ENCODE measurements at places on chromosomes 6 and 20.

- no peak for DNase-seq
Observed at GRCh38 chr20:39705032-39705431, 742.9 kb downstream of the DHX35 start.

DNA sequence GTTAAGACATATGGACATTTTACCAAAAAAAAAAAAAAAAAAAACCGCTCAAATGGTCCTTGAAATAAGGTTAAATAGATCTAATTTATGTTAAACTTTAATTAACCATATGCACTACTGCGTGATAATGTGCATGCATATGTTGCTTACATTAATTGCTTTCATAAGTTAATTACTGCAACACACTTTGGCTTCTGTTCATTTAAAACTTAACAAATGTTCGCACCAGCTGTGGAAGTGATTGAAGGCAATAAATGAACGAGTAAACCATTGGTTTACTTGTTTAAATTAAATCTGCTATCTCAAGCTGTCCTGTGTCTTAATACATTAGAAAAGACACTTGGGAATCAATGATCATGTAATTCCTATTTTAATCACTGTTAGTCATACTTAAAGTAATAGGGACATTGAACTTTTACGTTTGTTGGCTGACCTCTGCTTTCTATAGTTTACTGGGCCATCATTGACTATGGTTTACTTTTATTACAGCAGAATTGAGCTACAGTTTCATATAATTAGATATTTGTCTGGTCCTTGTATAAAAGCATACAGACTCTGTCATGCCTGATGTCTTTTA lies 294.7 kb downstream of the KHDC1L start:
- no peak for DNase-seq

- DNase-seq, result no peak
Observed at GRCh38 chr6:25025919-25026301, 90.2 kb upstream of the RIPOR2 start.

GRCh38 chr20:4813863-4814695 lies 92.4 kb downstream of the PRND start:
- peak; percentile 88 for DNase-seq

GRCh38 chr20:34570859-34571306 lies 12.4 kb downstream of the MAP1LC3A start:
- no peak for DNase-seq

GRCh38 chr20:19495905-19496703 lies 262.0 kb upstream of the RIN2 start:
- no peak for DNase-seq

DNA sequence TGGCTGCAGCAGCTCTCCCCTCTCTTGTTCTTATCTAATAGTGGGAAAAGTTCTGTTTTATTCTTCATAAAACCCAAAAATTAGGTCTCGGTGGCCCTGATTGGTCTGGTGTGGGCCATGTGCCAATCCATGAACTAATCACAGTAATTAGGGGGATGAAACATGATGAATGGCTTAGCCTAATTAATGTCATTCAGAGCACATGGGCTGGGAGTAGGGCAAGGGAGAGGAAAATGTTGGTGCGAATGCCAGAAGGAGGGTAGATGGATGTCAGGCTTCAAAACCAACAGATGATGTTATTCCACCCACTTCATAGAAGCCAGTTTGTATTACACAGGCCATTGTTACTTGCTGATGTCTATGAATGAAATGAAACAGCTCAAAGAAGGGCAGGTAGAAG lies 46.5 kb downstream of the PLEKHG1 start:
- no peak for DNase-seq

GRCh38 chr6:132458887-132459604 lies 53.9 kb downstream of the STX7 start:
- DNase-seq, result no peak

GRCh38 chr20:32789896-32790750 lies 27.9 kb downstream of the DNMT3B start:
- DNase-seq, result peak; percentile 57

DNA sequence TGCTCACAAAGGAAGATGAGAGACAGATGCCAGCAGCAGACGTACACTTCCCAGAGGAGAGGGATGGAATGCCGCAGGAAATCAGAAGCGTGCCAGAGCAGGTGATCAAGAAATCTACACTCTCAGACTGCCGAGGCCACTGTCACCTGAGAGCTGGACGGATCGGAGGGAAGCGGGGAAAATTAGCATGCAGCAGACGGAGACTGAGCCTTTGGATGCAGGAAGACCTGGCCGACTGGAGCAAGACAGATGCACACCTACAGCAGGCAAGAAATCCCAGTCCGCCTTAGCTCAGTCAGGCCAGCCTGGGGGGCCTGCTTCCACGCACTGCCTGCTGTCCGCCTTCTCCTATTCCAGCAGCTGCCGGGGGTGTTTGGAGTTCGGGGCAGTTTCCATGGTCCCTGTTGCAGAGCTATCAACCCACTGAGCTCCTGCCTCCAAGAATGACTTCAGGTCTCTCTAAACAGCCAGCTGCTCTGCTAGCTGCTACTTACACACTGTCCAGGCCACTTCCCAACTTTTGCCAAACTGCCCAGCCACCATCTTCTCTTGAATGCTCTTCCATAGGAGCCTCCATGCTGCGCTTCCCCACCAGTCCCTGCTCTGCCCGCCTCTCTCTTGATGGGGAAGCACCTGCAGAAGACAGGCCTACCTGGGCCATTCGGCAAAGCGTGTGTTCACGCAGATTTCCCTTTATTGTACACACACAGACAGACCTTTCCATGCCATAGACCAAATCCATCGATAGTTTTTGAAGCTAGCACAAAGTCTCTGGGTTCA lies 368.5 kb downstream of the ZFAND3 start:
- no peak for DNase-seq

DNA sequence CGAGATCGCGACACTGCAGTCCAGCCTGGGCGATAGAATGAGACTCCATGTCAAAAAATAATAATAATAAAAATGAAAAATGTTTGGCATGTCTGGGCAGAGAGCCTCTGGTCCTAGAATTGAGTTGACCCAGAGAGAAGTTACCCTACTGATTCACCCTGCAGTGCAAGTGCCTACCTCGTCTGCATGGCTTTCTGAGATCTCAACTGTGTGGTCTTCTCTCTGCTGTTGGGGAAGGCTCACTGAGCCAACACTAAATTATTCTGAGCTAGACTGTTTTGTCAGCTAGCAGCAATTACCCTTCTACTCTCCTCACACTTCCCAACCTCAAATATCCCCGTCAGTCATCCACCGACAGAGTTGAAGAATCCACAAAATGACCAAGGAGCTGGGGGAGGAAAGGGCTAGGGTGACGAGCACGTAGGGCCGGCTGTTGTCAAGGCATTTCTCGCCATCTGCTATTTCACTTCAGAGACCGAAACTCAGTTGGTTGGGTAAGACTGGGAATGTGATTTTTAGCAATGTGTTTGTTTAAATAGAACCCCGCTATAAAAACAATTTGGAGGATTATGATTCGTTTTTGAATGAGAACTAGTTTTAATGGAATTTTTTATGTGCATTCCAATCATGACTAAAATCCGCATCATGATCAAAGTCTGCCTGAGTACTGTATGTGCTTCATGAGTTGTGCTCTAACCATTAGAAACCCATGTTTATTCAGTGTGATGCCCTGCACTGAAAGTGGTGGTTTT lies 9.4 kb downstream of the MAS1 start:
- DNase-seq, result no peak

DNA sequence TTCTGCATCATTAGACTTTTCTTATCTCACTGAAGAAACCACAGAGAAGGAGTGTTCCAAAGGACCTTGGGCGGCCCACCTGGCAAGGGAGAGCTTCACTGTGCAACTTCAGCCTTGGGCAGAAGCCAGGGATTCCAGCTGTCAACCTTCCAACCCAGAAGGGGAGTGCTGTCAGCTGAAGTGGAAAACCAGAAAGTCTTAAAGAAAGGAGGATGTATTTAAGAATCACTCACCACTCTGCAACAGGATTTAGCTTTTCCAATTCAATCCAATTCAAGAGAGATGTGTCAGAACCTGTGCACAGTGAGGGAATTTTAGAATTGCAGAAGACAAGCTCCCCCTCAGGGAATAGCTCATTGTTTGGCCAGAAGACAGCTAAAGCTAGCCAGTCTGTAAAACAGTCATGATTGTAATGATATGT lies 553.7 kb downstream of the CD83 start:
- no peak for DNase-seq

DNA sequence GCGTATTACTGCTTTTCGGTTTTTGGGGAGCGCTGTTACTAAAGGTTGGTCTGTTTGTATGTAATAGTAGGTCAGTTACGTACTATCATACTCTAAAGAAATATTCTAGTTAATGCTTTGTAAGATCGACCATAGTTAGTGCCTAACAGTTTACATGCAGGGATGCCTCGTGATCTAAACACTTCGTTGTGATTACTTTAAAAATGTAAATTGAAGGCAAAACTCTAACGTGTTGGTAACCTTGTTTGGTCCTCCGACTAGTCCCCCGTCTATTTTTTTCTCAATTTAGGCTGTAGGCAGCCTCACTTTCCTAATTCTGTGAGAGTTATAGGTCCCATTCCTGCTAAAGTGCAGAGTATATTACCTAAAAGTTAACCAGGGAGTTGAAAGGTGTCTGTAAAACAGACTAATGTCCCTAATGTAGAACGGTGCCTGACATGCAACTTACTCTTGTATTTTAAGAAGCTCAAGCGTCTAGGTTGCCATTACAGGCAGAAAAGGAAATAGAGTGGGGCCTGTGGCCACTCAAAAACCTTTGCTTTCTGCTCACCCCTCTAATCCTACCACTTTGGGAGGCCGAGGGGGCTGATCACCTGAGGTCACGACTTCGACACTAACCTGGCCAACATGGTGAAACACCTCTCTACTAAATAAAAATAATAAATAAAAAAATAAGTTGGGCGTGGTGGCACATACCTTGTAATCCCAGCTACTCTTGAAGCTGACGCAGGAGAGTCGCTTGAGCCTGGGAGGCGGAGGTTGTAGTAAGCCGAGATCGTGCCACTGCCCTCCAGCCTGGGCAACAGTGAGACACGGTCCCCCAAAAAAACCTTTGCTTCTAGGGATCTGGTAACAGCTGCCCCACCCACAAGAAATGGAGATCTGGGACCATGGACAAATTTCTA lies 37.8 kb downstream of the HFE start:
- no peak for DNase-seq

Measured in naive B cell (primary cell).